ENCODE measurements at places on chromosomes 6 and 20. TPM values are rescaled to one million over a fixed set of nuclear protein-coding genes. Genes with fewer than 3 reads are reported as not detected.

WFDC5 gene
- 1.0 TPM for total RNA-seq

ZC2HC1B gene
- not detected for total RNA-seq

FAM184A gene
- 3.4 TPM for total RNA-seq

- DNase-seq = peak; percentile 91
These were observed 19.1 kb downstream of the PCK1 start for GRCh38 chr20:57579898-57580447.

- no peak for DNase-seq
These were observed 53.9 kb downstream of the AFG1L start for GRCh38 chr6:108348655-108349349.

GRCh38 chr6:53679446-53679933 lies 13.9 kb upstream of the KLHL31 start:
- DNase-seq = peak; percentile 25

DNA sequence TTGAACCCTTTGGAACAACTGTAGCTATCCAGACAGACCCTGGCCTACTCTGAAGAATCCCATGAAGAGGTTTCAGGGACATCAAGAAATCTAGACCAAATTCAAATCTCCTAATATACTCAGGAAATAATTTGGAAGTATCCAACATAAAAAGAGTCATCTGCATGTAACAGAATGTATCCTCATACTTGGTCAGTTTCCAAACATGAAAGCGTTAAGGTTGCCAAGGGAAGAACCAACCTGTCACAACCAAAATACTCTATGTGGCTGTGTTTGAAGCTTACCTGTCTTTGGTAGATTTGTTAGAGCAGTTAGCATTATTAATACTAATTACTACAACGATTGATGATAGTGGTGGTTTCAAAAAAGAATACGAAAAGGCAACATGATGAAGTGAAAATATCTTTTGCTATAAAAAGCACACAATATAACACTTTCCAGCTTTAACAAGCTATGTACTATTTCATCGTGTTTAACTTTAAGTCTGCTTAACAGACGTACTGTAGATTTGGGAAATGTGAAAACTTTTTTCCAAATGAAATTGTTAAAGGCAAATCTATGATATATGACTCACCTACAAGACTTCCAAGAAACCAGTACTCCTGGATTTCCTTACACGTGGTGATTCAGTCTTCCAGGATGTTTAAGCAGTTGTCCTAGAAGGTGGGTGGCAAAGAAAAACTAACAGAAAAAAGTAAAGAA lies 46.6 kb upstream of the ENPP1 start:
- DNase-seq = no peak

DNA sequence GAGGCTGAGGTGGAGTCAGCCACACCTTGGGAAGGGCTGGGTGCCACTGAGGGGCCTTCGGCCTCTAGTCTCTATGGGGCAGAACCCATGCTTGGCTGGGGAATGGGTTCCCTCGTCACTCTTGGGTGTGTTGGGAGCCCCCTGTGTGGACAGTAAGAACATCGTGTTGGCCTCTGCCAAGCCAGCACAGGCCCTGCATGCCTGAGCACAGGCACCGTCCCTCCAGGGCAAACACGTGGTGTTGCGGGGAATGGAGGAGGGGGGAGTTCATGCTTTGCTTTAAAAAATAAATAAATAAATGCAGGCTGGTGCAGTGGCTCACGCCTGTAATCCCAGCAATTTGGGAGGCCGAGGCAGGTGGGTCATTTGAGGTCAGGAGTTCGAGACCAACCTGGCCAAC lies 63.0 kb downstream of the EZR start:
- DNase-seq = no peak

- no peak for DNase-seq
These were observed 69.7 kb downstream of the ANKS1A start for GRCh38 chr6:34958734-34959133.

- DNase-seq = no peak
These were observed 117.6 kb downstream of the JPH2 start for GRCh38 chr20:44069203-44070011.

Measured in kidney (tissue), 22 donors.